ENCODE measurements at places on chromosomes 7 and 10.

DNA sequence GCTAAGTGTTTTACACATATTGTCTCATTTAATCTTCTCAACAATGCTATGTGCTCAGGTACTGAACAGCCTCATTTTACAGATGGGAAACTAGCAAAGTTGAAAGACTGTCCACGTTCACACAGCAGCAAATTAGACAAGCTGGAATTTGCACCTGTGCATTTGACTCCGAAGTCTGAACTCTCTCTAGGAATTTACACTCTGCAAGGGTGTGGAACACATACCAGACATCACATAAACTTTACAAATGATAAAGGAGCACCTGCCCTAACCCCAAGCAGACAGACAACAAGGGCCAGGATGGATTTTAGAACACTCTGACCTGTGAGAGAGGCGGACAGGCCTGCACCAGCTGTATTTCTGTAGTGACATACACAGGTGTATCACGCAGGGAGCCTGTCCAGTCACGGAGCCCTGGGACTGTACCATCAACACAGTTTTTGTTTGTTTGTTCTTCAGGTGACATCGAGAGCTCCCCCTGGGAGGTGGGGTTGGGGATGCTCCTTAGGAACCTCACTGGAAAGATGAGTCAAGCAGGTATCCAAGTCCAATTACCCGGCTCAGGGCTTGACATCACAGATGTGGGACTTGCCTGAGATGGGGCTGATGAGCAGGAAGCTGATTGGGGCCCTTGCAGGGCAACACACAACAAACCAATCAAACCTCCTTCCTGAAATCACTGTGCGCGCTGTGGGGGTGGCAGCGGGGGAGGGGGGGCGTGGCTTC lies 31.0 kb downstream of the MKI67 start:
- DNase-seq = no peak

- no peak for DNase-seq
Observed at GRCh38 chr10:25912866-25913265, 21.2 kb upstream of the MYO3A start.

DNA sequence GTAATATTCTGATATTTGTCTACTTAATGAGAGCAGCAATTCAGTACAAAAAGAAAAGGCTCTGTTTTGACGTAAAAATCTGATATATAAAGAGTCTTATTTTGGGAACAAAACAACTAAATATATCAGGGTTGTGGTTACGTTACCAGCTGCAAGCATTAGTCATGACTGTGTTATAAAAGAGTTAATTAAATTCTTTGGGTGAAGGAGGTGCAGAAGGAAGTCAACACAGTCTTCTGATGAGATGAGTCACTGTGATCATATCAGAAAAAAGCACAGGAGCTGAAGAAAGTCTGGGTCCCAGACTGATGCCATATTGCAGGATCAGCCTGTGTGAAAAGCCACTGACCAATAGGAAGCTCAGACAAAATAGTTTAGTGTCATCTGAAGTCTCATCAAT lies 234.3 kb upstream of the TEX47 start:
- DNase-seq = no peak

- DNase-seq = no peak
Observed at GRCh38 chr10:11023009-11023953, 5.6 kb downstream of the CELF2 start.

DNA sequence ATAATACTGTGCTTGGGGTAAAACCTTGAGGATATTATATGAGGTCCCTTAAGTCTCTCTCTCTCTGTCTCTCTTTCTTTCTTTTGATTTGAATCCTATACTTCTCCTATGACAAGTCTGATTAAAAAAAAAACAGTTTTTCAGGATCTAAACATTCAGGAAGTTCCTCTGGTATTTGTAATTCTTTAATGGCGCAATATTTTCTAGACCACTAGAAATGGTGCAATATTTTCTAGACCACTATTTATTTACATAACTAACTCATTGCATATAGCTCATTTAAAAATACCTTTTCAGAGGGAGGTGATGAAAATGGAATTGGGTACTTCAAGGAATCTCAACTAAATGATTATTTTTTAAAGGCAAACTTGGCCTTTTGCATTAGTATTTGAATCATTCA lies 1235.3 kb downstream of the GATA3 start:
- no peak for DNase-seq

DNA sequence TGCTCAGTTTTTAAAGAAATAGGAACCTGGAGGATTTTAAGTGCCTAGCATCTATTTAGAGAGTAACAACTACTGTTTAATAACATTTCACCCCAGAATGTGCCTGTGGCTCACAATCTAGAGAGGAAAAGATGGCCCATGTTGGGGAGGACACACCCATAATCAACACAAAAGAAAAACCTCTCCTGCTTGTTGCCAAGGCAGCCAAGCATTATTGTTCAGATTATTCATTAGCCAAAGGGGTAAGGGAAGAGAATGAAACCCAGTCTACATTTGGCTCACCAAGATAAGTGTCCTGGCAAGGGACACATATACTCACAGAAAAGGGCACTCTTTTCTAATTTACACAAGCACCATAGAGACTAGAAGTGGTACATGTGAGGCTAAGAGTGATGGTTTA lies 17.7 kb upstream of the IFIT1B start:
- no peak for DNase-seq

GRCh38 chr7:107173191-107173590 lies 4.4 kb downstream of the HBP1 start:
- no peak for DNase-seq

Measured in H1 (cell line).